ENCODE measurements at places on chromosomes 11 and 22.

DNA sequence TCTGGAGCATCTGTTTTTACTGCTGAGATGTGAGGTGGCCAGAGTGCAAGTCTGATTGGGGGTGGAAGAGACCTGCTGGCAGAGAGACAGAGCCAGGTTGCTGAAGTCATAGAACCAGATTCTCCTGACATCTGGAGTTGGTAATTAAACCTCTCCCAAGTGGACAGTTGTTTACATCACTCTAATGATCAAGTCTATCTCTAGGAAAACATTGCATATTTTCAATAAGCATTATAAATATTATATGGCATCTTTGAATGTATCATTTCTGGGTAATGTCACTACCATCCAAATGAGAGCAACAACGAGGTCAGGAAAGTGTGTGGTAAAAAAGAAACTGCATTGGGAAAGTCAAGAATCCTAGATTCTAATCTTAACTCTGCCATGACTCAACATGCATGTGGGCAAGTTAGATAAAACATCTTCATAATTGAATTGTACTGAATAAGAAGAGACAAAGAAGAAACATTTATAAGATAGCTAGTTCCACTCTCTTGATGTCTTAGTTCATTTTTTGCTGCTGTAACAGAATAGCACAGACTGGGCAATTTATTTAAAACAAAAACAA is 351.2 kb upstream of the API5 start:
- H3K4me1 ChIP-seq, result no peaks in the 10 kb centered on the region
- H3K27ac ChIP-seq, result no peak overlapping the region
- no peaks in the 10 kb centered on the region for H3K27me3 ChIP-seq
- H3K36me3 ChIP-seq, result no peaks in the 10 kb centered on the region
- no peak for DNase-seq
- no peak overlapping the region for H3K4me3 ChIP-seq

DNA sequence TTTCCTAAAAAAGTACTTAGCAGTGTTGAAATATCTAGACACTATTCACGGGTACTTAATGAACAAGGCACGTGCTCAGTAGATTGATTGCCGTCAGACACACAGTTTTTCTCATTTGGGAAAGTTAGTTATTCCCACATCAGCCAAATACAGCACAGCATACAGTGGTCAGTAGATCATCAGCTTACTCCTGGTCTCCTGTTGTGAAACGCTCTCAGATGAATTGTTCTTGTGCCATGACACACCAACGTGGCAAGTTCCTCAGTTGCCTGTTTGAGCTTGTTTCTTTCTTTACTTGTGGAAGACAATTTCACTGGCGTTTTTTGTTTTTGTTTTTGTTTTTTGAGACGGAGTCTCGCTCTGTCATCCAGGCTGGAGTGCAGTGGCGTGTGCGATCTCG is 8.6 kb downstream of the TAB1 start:
- H3K4me3 ChIP-seq, result no peak overlapping the region
- H3K36me3 ChIP-seq, result no peaks in the 10 kb centered on the region
- H3K27me3 ChIP-seq, result no peaks in the 10 kb centered on the region
- no peak overlapping the region for H3K27ac ChIP-seq
- DNase-seq, result no peak

GRCh38 chr11:42764936-42765335 is 546.9 kb upstream of the API5 start:
- no peak overlapping the region for H3K4me3 ChIP-seq
- no peaks in the 10 kb centered on the region for H3K4me1 ChIP-seq
- no peaks in the 10 kb centered on the region for H3K36me3 ChIP-seq
- no peaks in the 10 kb centered on the region for H3K27me3 ChIP-seq
- H3K27ac ChIP-seq, result no peak overlapping the region
- DNase-seq, result no peak

DNA sequence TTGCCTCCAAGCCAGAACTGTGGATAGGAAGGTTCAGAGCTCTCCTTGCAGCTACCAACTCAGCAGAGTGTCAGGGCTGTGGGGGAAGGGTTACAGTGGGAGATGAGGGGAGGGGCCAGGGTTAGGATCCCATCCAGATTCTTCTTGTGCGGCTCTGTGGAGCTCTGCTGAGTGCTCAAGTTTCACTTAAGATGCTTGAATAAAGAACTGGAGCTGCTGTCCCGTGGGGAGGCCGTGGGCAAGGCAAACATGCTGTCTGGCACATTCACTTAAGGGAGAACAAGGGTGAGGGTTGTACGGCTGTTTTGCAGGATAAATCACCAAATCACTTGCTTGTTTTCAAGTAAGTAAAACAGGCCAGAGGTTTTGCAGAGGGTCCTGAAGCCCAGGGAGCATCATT is 197.1 kb downstream of the FAM76B start:
- H3K4me1 ChIP-seq, result no peaks in the 10 kb centered on the region
- H3K27me3 ChIP-seq, result no peaks in the 10 kb centered on the region
- H3K27ac ChIP-seq, result no peak overlapping the region
- no peaks in the 10 kb centered on the region for H3K36me3 ChIP-seq

DNA sequence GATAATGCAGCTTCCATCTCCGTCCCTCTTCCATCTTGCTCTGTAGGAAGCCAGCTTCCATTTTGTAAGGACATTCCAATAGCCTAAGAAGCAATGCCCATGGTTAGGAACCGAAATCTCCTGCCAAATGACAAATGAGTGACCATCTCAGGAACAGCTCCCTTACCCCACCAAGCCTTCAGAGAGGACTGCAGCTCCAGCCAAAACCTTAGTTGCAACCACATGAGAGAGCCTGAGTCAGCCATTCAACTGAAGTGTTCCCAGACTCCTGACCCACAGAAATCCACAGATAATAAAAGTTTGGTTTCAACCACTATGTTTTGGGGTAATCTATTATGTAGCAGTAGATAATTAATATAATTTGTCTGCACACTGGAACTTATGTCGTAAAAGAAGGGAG is 51.7 kb upstream of the LDLRAD3 start:
- no peaks in the 10 kb centered on the region for H3K36me3 ChIP-seq
- H3K4me1 ChIP-seq, result no peaks in the 10 kb centered on the region
- no peak overlapping the region for H3K27ac ChIP-seq

GRCh38 chr11:103648670-103649400 is 387.6 kb upstream of the DDI1 start:
- H3K36me3 ChIP-seq, result no peaks in the 10 kb centered on the region
- H3K27me3 ChIP-seq, result no peaks in the 10 kb centered on the region
- H3K27ac ChIP-seq, result no peak overlapping the region
- H3K4me1 ChIP-seq, result no peaks in the 10 kb centered on the region
- no peak overlapping the region for H3K4me3 ChIP-seq
- DNase-seq, result no peak

- H3K27ac ChIP-seq, result no peak overlapping the region
- 0 out of 2 replicates have a peak, but pooled peaks cover 1% of the 10 kb centered on the region for H3K27me3 ChIP-seq
- H3K36me3 ChIP-seq, result no peaks in the 10 kb centered on the region
- DNase-seq, result no peak
- H3K4me1 ChIP-seq, result no peaks in the 10 kb centered on the region
Observed at GRCh38 chr11:2325719-2326118, 23.9 kb downstream of the TSPAN32 start.

DNA sequence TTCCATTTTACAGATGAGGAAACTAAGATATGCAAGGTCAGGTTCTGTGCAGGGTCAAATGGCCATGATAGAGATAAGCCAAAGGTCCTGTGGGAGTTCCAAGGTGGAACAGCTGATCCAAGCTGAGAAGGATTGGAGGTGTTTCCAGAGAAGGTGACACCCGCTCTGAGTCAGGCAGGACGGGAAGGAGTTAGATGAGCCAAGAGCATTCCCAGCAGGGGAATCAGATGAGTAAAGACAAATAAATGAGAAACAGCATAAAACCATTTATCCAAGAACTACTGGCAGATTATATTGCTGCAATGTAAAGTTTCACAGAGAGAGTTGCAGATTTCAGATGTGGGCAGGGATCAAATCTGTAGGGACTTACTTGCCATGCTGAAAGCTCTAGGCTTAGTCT is 18.9 kb upstream of the HEPHL1 start:
- H3K4me1 ChIP-seq, result no peaks in the 10 kb centered on the region
- no peaks in the 10 kb centered on the region for H3K27me3 ChIP-seq
- no peak overlapping the region for H3K4me3 ChIP-seq

GRCh38 chr11:6328321-6328720 is 8.0 kb upstream of the CAVIN3 start:
- DNase-seq, result no peak
- no peaks in the 10 kb centered on the region for H3K27me3 ChIP-seq
- no peak overlapping the region for H3K27ac ChIP-seq
- peaks cover 2% of the 10 kb centered on the region for H3K4me1 ChIP-seq
